Muscle of leg (tissue), 16 donors: ENCODE measurements at places on chromosomes 5 and 9.
A peak's percentile ranks its signal among the peaks of the same experiment; 100 is the strongest.

- no peak for DNase-seq
Observed at GRCh38 chr5:69279517-69279916, 44.8 kb downstream of the CDK7 start.

GRCh38 chr5:171961117-171961516, 45.3 kb downstream of the FBXW11 start:
- peak; percentile 20 for DNase-seq

DNA sequence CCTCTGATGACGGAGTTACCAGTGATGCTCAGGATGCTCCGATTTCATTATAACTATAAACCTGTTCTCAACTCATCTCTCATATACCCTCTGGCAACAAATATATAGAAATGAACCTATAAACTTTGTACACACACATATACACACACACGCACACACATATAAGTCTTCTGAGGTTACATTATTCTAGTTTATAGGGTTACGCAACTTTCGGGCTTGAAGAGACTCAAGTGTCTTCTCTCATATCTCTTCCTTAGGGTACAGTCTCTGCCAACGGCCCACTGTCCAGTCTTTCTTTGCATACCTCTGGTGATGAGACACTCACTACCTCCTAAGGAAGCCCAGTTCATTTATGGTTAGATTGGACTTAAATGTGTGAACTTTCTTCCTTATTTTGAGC, 69.4 kb upstream of the TBC1D2 start:
- no peak for DNase-seq

DNA sequence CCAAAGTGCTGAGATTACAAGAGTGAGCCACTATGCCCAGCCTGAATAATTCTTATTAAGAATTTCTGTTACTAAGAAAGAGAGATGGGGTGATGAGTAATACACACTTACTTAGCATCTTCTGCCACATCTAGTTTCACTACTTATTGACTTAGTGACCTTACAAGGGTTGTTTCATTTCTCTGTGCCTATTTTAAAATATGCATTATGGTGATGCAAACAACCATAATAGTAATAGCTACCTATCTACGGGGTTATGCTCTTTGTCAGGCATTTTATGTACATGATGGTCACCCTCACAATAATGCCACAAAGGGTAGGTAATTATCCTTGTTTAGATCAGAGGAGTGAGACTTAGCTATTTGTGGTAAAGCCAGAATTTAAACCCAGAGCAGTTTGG, 499.0 kb upstream of the SGCD start:
- DNase-seq: no peak

- DNase-seq: no peak
Observed at GRCh38 chr9:6632516-6633183, 12.9 kb downstream of the GLDC start.

DNA sequence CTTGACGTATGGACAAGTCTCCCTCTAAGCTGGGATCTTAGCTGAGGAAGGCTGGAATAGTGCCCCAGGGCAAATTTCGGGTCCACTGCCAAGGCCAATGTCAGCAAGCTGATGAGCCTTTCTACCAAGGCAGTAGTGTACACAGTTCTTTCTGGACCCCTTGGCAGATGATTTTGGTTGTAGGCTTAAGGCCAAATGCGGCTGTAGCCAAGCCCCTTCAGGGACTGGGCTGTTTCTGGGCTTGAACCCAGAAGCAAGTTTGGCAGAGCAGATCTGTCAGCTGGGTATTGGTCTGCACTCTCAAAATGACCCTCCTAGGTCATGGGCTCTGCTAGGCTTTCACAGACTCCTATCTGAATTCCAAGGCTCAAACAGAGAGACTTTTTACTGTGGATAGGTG, 121.6 kb downstream of the ADAMTSL1 start:
- peak; percentile 54 for DNase-seq

DNA sequence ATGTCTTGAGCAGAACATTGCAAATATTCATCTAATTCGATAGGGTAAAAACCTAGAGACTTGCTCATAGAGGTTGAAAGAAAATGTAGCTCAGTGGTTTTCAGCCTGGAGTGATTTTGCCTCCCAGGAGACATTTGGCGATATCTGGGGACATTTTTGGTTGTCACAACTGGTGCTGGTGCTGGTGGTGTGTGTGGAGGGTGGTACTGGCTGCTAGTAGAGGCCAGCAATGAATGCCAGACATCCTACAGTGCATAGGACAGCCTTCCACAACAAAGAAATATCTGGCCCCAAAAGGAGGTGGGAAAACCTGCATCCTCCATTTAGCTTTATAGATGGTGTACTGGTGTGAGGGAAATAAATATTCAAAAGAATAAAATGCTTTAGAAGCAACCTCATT, 2.1 kb upstream of the BASP1 start:
- no peak for DNase-seq

DNA sequence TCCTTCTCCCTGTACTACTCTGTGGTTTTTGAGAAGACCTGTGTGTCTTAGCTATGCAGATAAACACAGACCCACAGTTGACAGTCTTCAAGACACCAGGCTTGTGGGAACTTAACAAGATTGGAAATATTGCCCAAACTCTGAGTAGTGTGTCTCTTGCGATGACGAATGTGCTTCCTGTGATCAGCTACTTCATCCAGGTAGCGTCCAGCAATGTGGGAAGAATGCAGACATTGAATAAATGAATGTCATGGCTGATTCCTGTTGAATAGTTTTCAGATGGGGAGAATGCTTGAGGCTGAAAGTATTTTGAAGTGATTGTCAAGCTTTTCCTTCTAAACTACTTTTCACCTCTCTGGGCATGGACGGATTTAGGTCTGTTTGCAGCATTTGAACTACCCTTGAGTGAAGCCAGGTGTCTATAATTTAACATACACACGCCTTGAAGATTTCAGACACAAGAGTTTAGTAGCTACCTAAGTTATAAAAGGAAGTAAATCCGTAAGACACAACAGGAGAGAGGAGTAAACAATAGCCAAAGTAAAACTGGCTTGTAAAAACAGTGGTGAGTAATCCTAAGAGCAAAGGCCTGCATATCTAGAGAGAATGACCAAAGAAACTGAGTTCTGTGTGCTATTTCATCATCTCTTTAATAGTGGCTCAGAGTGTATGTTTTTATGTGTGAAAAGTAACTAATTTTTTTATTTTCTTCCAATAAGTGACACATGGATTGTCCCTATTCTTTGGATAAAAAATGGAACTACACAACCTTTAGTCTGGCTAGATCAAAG, 30.0 kb upstream of the ARL14EPL start:
- DNase-seq: no peak

DNA sequence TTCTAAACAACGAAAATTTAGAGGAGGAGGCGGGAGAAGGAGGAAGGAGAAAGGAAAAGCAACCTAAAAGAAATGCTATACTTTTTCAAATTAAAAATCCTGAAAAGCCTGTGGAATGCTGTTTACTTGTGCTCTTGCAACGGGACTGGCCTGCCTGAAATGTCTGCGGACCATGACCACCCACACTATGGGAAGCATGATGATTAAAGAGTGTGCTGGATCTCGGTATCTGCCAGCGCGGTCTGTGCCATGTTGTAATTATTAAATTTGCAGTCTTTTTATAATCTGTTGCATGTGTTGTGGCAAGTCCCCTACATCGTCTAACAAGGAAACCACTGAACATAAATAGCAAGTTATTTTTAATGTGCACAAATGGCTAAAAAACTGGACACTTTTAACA, 111.4 kb downstream of the FANCC start:
- DNase-seq: no peak

GRCh38 chr9:72855890-72856523, 96.8 kb downstream of the ALDH1A1 start:
- no peak for DNase-seq

- DNase-seq: no peak
Observed at GRCh38 chr9:128310461-128310860, 11.8 kb downstream of the TRUB2 start.

DNA sequence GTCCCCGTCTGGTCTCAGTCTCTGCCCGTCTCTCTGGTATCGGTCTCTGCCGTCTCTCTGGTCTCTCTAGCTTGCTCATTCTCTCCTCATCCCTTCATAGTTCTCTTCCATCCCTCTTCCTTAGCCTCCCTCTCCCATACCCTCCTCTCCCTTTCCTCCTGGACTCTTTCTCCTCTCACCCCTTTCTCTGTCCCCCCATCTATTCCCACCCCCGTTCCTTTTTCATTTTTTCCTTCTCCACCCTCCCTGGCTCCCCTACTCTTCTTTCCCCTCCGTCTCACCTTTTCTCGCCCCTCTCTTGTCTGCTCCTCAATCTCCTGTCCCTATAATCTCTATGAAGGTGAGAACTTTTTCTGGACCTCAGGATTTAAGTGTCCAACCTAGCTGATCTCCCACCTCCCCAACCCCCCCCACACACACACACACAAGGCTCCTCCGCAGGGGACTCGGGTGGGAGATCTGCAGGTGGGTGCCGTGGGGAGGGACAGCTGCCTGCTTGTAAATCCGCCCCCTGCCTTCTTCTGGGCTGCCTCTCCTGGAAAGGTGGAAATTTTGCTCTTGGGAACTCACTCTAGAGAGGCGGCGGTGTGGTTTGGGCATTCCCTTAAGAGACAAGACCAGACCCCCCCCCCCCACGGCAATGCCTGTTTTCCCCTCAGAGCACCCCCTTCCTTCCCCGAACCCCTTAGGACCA, 953 bp downstream of the UBE2QL1 start:
- no peak for DNase-seq
